ENCODE measurements at places on chromosomes 16 and 17.

DNA sequence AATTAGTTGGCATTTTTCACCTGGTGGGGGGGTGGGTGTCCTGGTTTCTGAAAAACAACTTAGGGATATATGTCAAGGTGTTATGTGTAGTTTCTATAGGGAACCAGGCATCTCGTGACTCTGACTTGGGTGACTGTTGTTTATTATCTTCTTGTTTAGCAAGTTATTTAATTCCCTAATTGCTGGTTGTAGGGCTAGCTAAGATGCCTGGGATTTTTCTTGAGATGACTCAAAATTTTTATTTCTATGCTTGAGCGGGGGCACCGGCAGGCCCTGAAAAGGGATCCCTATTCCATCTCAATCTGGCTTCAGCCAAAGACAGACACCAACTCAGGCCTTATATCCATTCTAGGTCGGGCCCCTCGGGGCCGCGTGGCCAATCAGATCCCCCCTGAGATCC lies 3.2 kb downstream of the DPH1 start:
- no peak for DNase-seq

GRCh38 chr16:73253922-73254480 lies 206.1 kb upstream of the ZFHX3 start:
- no peak for DNase-seq

DNA sequence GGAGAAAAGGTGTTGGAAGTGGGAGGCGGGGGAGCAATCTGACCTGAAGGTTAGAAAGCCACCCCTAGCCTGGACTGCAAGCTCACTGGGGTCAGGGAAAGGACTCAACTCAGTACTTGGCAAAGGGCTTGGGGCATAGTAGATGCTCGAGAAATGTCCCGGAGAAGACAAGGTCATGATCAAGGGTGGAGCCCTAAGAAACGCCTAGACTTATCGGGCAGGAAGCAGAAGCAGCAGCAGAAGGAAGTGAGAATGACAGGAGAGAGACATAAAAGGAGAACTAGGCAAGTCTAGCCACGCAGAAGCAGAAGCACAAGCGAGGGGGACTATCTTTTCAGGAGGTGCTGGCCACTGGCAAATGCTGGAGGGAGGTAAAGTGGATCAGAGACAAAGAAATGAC lies 10.2 kb downstream of the COTL1 start:
- DNase-seq = no peak

DNA sequence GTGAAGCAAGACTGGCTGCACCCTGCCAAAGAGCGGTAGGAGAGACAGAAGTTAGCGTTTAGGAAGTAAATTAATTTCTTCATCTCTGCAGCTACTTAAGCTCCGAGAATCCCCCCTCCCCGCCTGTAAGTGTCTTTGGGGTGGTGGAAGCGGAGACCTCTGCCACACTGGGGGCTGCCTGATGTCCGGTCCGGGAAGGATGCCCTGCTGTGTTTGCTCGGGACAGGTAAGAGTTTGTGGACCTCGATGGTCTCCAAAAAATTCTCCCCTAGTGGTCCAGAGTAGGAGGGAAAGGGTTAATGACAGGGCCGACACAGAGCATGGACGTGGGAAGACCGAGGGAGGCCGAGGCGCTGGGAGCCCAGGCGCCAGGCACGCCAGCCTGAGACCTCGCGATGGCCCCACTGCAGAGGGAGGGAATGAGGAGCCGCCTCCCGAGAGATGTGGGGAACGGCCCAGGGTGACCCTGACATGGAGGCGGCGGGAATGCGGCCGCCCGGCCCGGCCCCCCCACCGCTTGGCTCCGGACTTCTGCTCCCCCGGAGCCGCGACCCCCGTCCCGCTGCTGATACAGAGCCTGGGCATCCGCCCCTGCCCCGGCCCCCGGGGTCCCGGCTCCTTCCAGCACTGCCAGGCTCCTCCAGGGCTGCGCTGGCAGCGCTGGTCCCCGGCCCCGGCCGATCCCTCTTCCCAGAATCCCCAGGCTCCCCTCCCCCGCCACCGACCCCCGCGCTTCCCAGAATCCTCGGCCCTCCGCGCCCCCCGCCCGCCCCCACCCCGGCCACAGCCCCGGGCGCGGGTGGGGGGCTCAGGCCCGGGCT lies 680 bp downstream of the ZNF629 start:
- peak; percentile 63 for DNase-seq
